A549 treated with CpdA at 1 μM for 4 hours (cell line): ENCODE measurements at places on chromosomes 3 and 15. TPM values are rescaled to one million over a fixed set of nuclear protein-coding genes. Genes with fewer than 3 reads are reported as not detected.

Gene SLC6A1
- total RNA-seq, result 0.02 TPM in 1 of 5 replicates, not detected in the others

Gene WDR93
- total RNA-seq, result 0.06 to 0.28 TPM (median 0.21 TPM) in 4 of 5 replicates, not detected in the other

Gene RYR3
- 0.02 to 0.06 TPM (median 0.05 TPM) in 5 replicates for total RNA-seq

Gene ROBO1
- 10.0 to 18.3 TPM (median 13.2 TPM) in 5 replicates for total RNA-seq

Gene TMC3
- not detected in 5 replicates for total RNA-seq

Gene RETNLB
- not detected in 5 replicates for total RNA-seq

Gene CPOX
- total RNA-seq, result 21.5 to 25.8 TPM (median 23.2 TPM) in 5 replicates

Gene SEMA5B
- total RNA-seq, result 0.17 to 0.40 TPM (median 0.29 TPM) in 5 replicates

Gene IGSF11
- 3.9 to 5.8 TPM (median 5.1 TPM) in 5 replicates for total RNA-seq

Gene OR5AC2
- not detected in 5 replicates for total RNA-seq

Gene CP
- total RNA-seq, result 3.4 to 8.3 TPM (median 5.9 TPM) in 5 replicates

Gene KCNMB2
- total RNA-seq, result not detected in 5 replicates

Gene SEMA3G
- total RNA-seq, result 0.05 to 0.15 TPM (median 0.10 TPM) in 5 replicates

Gene CCDC33
- total RNA-seq, result 5.8 to 7.8 TPM (median 6.1 TPM) in 5 replicates

Gene C3orf85
- total RNA-seq, result not detected in 5 replicates

Gene TTLL13
- total RNA-seq, result 0.22 to 1.1 TPM (median 0.47 TPM) in 5 replicates

Gene MAP2K5
- 10.7 to 12.8 TPM (median 12.3 TPM) in 5 replicates for total RNA-seq

Gene AGTR1
- total RNA-seq, result 0.30 to 0.50 TPM (median 0.42 TPM) in 5 replicates

Gene CASR
- total RNA-seq, result not detected in 5 replicates

Gene CLDN16
- 0.02 to 0.15 TPM (median 0.06 TPM) in 3 of 5 replicates, not detected in the others for total RNA-seq

Gene FEZF2
- total RNA-seq, result not detected in 5 replicates

Gene MAP4
- 92.8 to 110 TPM (median 106 TPM) in 5 replicates for total RNA-seq

Gene DVL3
- 20.4 to 27.7 TPM (median 25.4 TPM) in 5 replicates for total RNA-seq

Gene CHRD
- total RNA-seq, result 0.11 to 0.27 TPM (median 0.22 TPM) in 5 replicates

Gene TM6SF1
- total RNA-seq, result 0.05 to 0.10 TPM in 2 of 5 replicates, not detected in the others

Gene ITGB5
- 328 to 412 TPM (median 391 TPM) in 5 replicates for total RNA-seq

Gene DAZL
- not detected in 5 replicates for total RNA-seq

Gene C3orf20
- not detected in 5 replicates for total RNA-seq

Gene COMMD4
- 167 to 194 TPM (median 184 TPM) in 5 replicates for total RNA-seq

Gene NEIL1
- total RNA-seq, result 1.9 to 3.5 TPM (median 2.2 TPM) in 5 replicates

Gene SNTN
- not detected in 5 replicates for total RNA-seq

Gene DLL4
- 0.62 to 0.68 TPM (median 0.65 TPM) in 5 replicates for total RNA-seq

Gene GOLGA8F
- not detected in 5 replicates for total RNA-seq

Gene ITIH4
- total RNA-seq, result 0.45 to 1.4 TPM (median 0.69 TPM) in 5 replicates
